ENCODE measurements at places on chromosomes 2 and 18. TPM values are rescaled to one million over a fixed set of nuclear protein-coding genes. Genes with fewer than 3 reads are reported as not detected.

Gene NAT8
- not detected for total RNA-seq

Gene CHAC2
- 3.1 TPM for total RNA-seq

Gene RBKS
- 10.6 TPM for total RNA-seq

Gene GAL3ST2
- 42.4 TPM for total RNA-seq

Gene GREB1
- total RNA-seq: 2.5 TPM

Gene TXNDC2
- total RNA-seq: not detected

DNA sequence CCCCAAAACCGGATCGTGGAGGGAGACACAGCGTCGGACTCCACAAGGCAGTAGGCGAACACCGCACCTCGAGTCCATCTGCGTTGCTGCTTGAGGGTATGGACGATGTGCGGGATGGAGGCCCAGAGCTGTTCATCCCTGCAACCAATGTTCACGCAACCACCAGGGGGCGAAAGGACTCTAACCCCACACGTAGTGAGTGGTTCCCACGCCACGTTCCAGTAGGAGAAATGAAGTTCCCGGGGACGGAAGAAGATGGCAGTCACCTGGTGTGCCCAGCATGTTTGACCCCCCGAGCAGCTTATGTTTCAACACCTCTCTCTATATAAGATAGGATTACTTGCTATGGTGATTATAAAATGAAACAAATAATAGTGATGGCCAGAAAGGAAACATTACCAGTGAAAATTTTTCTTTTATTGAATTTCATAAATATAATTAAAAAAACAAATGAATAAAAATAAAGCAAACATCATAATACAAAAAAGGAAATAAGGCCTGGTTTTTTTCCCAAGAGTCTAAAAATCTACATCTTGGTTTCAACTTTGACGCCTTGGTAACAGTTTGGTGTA is 184.3 kb downstream of the SH3BP4 start:
- peak; percentile 95 for DNase-seq

Gene ASB18
- total RNA-seq: not detected

DNA sequence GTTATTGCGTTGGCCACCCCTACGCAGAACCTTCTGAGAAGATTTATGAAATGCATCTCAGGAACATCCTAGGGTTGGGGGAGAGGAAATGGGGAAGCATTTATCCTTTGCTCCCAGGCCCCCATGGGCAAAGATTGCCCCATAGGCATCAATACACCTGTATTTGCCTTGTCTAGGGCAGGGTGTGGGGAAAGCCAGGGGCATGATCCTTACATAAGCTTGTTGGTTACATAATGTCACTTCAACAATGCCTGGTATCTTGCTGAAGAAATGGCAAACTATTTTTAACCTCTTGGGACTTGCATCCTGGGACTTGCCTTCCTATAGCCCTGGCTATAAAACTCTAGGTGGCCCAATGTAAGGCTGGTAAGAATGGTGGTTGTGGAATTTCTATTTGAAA is 53.9 kb upstream of the SPRED2 start:
- DNase-seq: no peak

- DNase-seq: no peak
These were observed 44.7 kb downstream of the PDK1 start for GRCh38 chr2:172600557-172601008.

Gene SCN7A
- 7.5 TPM for total RNA-seq

All from mucosa of descending colon (tissue), 3 donors.